Hippocampal formation (tissue), 2 donors: ENCODE measurements at places on chromosomes 2 and 18.

DNA sequence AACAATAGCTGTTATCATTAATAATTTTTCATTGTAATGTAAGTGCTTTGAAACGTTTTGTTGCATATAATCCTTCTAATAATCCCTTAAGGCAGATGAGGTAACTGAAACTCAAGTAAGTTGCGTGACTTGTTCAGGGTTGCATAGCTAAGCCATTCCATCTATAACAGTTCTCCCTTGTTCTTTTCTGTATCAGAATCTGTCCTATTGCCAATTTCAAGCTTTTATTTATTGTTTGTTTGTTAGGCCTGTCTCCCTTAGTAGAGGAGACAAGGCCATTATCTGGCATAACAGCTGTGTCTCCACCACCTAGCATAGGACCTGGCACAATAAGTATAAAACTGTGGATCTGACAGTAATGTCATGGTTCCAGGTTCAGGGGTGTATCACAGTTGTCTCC lies 19.4 kb downstream of the BABAM2 start:
- DNase-seq: no peak

GRCh38 chr2:231452799-231453508 lies 11.3 kb downstream of the NCL start:
- DNase-seq: no peak

DNA sequence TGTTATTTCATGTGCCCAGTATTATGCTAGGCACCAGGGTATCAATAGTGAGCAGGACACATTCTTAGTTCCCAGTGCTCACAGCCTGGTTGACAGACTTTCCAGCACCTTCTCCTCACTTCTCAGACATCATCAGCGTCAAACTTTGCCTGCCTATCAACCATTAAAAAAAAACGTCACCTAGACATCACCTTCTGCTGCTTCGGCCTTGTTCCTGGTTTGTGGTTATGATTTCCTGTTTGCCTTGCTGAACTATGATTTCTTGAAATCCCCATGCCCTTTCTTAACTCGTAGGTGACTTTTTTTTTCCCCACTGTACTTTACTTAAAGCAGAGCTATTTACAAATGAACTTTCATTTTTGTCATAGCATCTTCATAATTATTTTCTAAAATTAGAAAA lies 60.4 kb upstream of the NABP1 start:
- DNase-seq: no peak

DNA sequence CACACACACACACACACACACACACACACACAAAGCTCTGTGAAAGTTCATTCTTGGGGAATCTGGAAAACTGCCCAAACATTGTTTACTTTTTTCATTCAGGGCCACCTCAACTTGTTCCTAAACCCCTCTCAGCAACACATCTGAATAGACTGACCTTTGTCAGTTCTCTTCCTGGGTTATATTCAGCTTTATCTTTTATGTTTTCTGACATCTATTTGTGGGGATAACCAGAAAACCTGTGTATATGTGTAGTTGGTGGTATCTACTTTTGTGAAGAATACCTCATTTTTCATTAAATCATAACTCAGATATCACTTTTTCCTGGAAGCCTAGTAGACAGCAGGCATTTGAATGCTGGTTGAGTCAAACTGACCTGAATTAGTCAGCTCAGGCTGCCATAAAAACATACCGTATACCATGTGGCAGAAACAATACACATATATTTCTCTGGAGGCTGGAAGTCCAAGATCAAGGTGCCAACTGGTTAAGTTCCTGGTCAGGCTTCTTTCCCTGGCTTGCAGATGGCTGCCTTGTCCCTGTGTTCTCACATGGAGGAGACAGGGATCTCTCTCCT lies 11.0 kb upstream of the RNF144A start:
- no peak for DNase-seq

- no peak for DNase-seq
Measured at GRCh38 chr2:151862700-151863099, 34.5 kb upstream of the ARL5A start.

- DNase-seq: no peak
Measured at GRCh38 chr2:240785424-240786335, 34.3 kb downstream of the KIF1A start.

DNA sequence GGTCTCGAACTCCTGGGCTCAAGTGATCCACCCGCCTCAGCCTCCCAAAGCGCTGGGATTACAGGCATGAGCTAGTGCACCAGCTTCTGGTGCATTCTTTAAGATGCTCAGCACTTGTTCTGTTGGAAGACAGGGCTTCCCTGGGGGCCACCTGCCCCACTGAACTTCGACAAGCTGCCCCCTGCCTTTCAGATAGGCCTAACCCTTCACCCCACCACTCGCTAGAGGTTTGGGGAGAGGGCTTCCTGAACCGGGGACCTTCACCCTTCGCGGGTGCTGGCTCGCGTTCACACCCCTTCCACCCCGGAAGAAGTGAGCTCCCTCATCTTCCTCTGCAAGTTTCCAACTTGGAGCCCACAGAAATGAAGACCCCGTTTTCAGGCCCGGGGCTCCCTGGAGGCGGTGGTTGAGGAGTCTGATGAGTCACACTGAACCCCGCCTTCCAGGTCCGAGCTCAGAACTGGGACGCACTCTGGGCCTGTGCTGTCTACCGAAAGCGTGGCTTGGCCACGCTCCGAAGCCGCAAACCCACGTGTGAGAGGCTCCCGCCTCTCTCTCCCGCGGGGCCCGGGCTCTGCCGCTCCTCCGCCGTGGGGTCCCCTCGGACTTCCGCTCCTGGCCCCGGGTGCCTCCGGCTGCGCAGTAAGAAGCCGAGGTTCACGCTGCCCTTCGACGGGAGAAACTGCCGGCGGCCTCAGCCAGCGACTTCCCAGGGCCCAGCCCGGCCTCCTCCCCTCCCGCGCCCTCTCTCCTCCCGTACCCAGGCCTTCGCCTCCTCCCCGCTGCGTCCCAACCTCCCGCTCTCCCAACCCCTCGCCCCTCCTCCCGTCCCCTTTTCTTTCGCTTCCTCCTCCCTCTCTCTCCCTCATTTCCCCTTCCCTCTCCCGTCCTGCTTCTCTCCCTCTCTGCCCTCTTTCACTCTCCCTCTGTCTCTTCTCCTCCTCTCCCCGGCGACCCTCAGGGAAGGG lies 47.5 kb upstream of the SP3 start:
- DNase-seq: peak; percentile 53

- no peak for DNase-seq
Measured at GRCh38 chr2:180334514-180334913, 327.4 kb upstream of the CWC22 start.

GRCh38 chr2:32291746-32292145 lies 14.0 kb downstream of the YIPF4 start:
- DNase-seq: no peak

DNA sequence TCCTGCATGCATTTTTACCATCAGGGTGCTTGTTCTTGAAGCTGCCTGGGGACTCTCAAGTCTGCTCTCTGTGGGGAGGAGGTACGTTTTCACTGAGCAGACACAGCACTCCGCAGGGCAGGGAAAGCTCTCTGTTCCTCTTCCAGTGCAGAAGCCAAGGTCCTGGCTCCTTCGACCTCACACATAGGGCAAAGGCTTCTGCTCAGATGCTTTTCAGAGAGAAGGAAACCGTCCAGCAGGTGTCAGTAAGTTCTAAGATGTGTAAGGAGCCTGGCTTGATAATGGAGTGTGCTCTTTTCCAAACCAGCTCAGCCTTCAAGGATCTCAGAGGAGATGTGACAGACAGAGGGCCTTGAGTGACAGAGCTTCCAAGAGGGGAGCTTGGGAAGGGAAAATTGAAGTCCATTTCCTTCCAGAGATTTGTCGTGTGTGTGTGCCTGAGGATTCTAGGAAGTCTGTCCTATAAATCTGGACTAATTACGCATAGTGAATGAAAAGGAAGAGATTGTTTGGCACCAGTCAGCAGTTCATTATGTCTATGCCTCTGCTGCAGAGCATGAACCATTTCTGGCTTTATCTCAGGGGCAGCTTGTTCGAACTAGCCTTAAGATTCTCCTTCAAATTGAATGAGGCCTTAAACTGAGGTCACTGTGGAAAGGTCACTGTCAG lies 67.3 kb upstream of the UPP2 start:
- DNase-seq: no peak

DNA sequence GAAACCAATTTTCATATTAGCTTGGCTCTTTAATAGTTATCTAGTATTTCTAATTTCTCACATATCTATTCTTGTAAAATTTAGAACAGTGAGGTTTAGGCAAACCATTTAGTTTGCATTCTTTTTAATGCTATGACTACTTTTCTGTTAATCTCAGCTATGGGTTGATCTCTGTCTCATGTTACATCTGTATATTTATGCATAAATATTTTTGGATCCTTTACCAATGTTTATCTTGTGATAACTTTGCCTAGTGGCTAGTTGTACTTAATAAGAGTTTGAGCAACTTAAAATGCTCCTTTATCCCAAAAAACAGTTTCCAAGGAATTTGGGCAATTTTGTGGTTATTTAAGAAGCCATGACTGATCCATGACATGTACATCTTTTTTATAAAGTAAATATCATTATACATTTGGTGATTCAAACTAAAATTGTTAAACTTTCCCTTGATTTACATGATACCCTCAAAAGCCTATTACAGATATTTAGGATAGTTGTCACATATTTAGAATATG lies 86.3 kb downstream of the R3HDM1 start:
- no peak for DNase-seq

- DNase-seq: no peak
Measured at GRCh38 chr18:74589811-74590210, 7.9 kb upstream of the ZNF407 start.

DNA sequence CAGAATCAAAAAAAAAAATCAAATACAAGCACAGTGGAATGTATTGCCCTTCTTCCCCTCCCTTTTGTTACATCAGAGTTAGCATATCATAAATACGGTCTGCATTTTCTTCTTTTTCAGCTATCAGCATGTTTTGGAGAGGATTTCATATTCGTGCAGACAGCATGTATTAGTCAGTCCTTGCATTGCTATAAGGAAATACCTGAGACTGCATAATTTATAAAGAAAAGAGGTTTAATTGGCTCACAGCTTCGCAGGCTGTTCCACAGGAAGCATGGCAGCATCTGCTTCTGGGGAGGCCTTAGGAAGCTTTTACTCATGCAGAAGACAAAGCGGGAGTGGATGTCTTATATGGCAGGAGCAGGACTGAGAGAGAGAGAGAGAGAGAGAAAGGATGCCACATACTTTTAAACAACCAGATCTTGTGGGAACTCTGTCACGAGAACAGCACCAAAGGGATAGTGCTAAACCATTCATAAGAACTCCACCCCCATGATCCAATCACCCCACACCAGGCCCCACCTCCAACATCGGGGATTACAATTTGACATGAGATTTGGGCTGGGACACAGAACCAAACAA lies 8.9 kb downstream of the IL1B start:
- no peak for DNase-seq

DNA sequence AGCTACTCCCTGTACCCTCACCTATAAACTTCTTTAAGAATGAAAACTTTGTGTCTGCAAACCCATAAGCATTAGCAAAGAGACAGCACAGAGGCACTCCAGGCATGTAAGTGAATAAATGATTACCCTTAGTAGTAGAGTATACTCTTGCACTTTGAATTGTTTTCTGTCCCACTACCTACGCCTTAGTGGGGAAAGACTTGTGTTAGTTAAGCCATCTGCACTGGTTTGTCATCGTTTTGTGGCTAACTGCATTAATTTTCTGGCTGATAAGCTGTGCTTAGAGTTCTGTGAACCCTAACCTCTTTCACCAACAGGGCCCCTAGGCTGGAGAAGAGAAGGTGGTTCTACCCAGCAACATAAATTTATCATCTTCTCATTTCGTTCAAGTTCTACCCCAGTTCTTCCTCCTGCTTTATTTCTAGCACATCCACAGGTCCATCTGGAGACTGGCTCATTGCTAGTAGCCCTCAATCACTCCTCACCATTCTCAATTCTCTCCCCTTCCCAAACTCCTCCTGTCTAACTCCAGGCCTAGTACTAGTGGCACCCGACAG lies 710 bp downstream of the LMAN2L start:
- no peak for DNase-seq

DNA sequence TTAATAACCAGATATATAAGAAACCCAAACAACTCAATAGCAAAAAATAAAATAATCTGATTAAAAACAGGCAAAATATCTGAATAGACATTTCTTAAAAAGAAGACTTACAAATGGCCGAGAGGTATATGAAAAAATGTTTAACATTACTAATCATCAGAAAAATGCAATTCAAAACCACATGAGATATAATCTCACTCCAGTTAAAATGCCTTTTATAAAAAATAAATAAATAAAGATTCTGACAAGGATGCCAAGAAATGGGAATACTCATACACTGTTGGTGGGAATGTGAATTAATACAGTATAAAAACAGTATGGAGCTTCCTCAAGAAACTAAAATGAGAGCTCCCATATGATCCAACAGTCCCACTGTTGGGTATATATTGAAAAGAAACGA lies 33.9 kb upstream of the BMP10 start:
- no peak for DNase-seq

DNA sequence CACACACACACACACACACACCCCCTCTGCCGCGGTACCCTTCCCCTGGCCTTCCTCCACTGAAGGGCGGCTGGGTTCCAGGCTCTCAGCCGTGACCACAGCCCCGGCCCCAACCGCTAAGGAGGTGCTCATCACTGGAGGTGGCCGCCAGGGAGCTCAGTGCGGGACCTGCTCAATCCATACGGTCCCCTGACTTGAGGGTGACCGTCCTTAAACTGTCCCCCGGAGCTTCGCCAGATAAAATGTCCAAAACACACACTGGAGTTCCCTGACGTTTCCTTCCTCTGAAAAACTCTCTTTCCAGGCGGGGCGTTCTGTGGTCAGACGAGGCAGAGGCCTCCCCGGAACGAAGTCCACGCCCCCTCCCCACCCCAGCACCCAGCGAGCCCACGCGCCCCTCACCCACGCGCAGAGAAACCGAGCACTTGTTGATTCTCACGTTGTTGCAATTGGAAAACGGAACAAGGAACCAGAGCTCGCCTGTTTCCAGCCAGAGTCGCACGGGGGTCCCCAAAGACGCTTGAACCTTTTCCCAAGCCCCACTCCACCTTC lies 1.4 kb downstream of the MBP start:
- DNase-seq: no peak

GRCh38 chr2:155393406-155393805 lies 694.9 kb downstream of the KCNJ3 start:
- DNase-seq: no peak

- no peak for DNase-seq
Measured at GRCh38 chr2:109117780-109118179, 11.2 kb upstream of the SH3RF3 start.

DNA sequence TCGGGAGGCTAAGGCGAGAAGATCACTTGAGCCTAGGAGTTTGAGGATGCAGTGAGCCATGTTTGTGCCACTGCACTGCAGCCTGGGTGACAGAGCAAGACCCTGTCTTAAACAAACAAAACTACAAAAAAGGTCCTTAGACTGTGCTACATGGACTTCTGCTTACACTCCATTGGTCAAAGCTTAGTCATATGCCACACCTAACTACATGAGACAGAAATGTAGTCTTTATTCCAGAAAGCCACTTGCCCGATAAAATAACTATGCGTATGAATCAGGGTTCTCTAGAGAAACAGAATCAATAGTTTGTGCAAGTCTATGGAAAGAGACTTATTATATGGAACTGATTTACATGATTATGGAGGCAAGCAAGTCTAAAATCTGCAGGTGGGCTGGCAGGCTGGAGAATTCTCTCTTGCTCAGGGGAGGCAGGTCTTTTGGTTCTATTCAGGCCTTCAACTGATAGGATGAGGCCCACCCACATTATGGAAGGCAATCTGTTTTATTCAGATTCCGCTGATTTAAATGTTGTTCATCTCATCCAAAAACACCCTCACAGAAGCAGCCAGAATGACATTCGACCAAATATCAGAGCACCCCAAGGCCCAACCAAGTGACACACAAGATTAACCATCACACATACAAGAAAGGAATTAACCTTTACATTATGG lies 114.4 kb upstream of the SIX2 start:
- no peak for DNase-seq
